Globus pallidus (tissue), 1 donor: ENCODE measurements at places on chromosomes 3 and 15.
A peak's percentile ranks its signal among the peaks of the same experiment; 100 is the strongest.

- no peak for DNase-seq
These were observed 66.4 kb downstream of the LRTM1 start for GRCh38 chr3:54861248-54862067.

DNA sequence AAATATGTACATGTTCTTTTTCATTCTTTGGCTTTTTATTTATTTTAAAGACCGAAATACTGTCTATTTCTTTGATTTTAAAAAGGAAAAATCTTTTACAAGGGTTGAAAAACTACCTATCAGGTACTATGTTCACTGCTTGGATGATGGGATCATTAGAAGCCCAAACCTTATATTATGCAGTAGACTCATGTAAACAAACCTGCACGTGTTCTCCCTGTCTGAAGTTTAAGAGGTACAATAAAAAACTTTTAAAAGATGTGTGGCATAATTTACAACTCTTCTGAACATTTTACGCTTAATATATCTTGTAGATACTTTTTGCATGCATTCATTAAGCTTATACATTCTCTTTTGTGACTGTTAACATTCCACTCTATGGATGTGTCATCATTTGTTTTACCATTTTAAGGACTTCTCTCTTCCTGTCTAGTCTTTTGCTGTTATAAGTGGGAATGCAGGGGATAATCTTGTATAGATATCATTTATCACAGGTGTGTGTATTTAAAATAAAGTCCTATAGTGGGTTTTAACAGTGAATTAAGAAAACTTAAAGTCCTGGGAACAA, 6.2 kb downstream of the MGA start:
- no peak for DNase-seq

DNA sequence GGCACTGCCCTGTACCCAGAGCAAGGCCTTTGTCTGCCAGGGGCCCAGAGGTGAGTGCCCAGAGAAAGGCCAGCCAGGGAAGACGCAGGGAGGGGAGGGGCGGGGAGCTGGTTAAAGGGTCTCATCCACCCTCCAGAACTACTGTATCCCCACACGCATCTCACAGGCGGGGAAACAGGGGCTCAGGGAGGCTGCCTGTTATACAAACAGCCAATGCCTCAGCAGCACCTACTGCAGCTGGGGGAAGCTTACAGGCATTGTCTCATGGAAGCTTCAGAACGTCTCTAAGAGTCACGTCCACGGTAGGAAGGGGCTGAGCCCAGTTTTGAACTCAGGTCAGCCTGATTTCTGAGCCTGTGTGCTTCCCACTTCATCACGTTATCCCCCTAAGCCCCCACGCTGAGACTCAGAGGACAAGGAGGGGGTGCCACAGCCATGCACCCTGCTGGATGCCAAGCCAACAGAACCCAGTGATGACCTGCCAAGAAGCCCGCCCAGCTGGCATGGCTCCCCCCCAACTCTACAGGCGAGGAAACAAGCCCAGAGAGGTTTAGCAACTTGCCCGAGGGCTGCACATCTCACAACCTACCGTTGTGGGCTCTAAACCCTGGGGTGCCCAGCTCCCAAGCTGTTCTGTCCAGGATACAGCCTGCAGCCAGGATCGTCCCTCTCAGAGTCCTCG, 54.5 kb downstream of the IQSEC1 start:
- no peak for DNase-seq

DNA sequence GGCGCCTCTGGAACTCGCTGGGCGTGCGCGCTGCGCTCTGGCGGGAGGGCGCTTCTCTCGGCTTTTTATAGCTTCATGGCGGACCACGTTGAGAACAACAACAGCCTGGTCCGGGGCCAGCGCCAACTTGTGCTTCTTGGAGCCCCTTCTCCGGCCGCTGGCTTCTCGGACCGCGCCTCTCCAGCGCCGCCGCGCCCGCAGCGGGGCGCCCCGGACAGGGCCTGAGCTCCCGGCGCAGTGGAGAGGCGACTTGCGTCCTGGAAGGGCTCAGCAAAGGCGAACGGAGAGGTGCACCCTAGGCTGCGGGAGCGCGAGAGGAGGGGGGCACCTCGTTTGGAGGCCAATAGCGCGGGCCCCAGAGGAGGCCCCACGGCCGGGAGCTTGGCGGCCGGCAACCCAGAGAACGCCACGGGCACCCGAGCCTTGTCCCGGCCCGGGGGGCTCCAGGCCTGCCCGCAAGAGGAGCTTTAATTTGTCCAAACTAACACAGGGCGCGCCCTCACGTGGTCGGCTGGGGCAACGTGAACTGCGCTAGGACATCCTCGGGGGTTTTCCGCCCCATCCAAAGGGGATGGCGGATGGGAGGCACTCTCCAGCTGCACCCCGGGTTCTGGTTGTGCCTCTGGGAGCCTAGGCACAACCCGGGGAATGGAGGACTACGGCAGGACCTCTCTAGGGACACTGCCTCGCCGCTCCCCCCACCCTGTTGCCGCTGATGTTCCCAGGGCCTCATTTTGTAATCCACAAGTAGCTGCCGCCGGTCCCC, 37.8 kb downstream of the HMCES start:
- peak; percentile 81 for DNase-seq

GRCh38 chr3:100470951-100471350, 21.5 kb upstream of the TMEM45A start:
- DNase-seq: no peak

DNA sequence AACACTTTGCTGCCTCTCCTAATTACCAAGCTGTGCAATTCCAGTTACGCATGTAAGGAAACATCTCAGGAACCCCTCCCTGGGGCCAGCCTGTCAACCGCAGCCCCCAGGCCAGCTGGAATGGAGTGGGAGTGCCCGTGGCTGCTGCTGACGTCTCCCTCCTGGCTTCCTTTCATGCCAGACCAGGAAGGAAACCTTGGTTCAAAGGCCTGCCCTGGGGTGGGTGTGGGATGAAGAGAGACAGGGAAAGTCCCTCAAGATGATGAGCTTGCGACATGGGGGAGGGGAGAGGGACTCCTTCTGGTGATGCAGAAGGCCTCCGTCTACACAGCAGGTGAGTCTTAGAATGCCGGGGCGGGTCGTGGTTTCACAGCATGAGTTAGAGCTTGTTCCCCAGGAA, 11.4 kb upstream of the CYP11A1 start:
- no peak for DNase-seq

DNA sequence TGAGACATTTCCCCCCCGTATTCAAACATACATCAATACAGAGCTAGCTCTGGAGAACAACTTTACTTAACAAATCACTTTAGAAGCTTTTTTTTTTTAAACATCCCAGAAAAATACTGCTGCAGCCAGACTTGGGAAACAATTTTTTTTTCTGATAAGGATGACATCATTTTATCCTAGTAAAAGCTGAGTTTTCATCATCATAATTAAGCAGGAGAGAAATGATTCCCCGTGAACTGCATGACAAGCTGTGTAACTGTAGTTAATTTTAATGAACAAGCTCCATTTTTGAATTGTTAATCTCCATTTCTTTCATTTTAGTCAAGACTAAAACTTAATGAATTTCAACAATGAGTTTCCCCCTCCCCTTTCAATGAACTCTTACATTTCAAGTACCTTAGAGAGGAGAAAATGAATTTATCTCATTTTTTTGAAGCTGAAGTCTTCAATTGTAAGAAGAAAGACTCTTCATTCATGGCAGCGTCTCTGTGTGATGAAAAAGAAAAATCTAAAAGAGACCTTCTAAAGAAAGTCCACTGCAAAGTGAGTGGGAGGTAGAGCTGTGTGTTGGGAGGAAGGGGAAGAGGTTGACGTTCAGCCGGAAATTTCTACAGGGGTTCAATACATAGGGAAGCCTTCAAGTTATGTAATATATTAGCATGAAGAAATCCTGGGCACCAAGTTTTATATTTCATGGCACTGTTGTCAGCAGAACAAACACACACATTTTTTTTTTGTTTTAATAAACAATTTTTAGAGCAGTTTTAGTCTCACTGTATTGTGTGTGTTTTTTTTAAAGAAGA, 31.7 kb downstream of the HES1 start:
- DNase-seq: no peak

DNA sequence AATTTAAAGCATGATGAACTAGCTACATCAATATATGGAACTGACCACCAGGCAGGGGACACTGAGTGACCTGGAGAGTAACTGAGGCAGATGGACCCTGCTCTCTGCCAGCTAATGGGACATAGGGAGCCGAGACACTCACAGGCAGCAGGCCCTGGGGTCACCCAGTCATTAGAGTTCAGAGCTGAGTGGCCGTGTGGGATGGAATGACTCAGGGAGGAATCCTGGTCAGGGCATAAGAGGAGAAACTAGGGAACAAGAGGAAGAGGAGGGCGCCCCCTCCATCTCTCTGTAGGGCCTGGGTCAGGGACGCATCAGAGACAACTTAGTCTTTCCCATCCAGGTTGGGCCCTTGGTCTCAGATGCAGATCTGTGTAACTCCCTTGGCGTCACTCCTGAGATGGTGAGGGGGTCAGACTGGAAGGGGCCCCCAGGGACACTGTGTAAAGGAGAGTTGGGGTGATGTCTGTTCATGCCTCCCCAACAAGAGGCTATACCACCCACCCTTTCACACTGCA, 39.8 kb downstream of the CCDC12 start:
- no peak for DNase-seq

- no peak for DNase-seq
These were observed 184.9 kb downstream of the SOX2 start for GRCh38 chr3:181896605-181897004.
